ENCODE measurements at places on chromosomes 4 and X.

GRCh38 chr4:149845743-149846142, 30.1 kb upstream of the IQCM start:
- no peak for DNase-seq

DNA sequence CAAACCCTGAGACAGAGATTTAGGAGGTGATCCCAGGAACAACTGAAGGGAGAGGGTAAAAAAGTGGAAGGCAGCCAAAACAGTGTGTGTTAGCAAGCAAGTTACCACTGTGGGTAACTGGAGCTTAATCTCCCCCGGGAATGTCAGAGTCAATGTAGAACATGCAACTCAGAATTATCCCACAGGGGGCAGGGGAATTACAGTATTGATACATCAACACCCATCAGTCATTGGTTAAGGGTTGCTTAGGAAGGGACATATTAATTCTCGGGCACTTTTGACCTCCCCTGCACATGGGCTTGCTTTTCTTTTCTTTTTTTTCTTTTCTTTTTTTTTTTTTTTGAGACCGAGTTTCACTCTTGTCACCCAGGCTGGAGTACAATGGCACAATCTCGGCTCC, 29.3 kb downstream of the CXorf58 start:
- no peak for DNase-seq

DNA sequence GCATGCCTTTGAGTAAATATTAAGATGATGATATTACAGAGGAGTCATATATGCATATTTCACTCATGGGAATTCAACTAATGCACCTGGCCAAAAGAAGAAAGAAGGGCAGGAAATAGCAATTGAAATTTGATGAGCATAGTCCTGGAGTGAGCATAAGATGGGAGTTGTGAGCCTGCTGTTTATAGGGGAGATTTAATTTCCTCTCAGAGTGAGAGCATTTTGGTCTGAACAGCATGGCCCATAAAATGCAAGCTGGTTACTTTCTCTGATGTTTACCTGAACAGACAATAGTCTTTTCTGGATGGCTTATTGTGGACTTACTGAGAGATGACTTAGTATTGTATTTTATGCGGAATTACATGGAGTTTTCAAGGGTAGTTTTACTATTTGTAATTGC, 53.6 kb downstream of the FHIP1A start:
- no peak for DNase-seq

DNA sequence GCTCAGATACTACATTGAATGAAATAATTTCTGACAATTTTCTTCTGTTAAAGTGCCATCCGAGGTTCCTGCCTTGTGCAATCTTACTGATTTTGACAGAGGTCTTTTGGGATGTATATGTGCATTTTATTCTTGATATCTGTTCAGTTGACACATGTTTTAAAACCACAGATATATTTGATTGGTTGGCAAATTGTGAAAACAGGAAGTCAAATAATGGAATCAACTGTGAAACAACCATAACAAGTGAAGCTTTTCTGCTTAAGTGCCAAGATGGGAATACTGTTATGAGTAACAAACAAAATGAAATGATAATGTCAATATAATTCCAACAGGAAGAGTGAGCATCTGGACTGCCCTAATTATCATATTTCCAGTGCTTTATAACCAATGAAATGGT, 84.9 kb upstream of the TET2 start:
- no peak for DNase-seq

Measured in CD4-positive, alpha-beta T cell treated with Interleukin-12 subunit alpha and Interleukin-12 subunit beta, for 1 hour (primary cell).